SJSA1 (cell line): ENCODE measurements at places on chromosomes 13 and 19.

- no peak for DNase-seq
Measured at GRCh38 chr19:947707-948539, 22.1 kb downstream of the ARID3A start.

- peak; percentile 79 for DNase-seq
Measured at GRCh38 chr13:107373551-107373950, 805.6 kb upstream of the ARGLU1 start.

DNA sequence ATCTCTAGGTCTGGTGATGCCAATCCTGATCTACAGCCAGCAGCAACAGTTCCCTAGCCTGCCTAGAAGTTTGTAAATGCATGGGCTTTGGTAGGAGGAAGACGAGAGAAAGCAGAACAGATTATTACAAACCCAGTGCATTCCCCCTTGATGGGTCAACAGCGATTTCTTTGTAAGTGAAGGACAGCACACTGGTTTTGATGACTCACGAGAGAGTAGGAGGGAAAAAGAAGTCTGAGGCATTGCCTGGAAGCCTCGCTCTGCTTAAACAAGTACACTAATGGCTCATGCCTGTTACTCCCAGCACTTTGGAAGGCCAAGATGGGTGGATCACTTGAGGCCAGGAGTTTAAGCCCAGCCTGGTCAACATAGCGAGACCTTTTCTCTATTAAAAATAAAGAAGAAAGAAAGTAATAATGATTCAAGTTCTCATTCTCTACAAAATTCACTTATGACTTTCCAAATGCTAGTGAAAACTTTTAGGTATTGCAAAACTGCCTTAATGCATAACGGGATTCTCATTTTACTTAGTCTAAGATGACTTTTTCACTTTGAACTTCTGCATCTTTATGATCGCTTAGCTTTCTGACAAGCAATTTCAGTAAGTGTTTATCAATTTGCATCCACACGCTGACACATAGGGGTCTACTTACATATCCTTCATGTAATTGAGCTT lies 47.7 kb upstream of the USPL1 start:
- DNase-seq = peak; percentile 78

DNA sequence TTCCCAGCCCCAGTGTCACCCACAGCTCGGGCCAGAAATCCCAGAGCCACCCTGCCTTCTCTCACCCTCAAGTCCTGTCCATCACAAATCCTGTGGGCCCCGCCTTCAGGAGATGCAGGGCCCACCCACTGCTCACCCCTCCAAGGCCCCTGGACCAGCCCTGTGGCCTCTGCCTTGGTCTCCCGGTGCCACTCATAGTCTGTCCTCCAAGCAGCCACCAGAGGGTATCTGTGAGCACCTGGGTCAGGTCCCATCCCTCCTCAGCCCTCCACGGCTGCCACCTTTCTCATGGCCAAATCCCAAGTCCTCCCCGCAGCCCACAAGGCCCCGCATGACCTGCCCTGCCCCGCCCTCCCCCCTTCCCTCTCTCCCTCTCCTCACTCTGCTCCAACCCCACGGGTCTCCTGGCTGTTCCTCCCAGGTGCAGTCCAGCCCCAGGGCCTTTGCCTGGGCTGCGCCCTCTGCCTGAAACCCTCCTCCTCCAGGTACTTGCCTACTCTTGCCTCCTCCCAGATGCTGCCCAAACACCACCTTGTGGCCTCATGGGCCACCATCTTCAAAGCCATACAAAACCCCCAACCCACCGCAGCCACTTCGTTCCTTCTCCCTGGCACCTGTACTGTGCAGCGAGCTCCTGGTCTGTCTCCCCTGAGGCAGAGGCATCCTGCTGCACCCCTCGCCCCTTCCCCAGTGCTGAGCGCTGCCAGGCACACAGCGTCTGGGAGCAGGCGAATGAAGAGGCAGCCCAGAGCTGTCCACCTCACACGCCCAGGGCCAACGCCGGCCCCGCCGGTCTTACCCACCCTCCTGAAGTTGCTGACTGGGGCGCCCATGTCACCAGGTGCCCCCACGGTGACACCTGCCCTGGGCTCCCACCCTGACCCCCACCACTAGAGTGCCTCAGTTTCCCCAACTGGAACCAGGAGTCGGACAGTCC lies 13.2 kb upstream of the UQCR11 start:
- DNase-seq = no peak

- no peak for DNase-seq
Measured at GRCh38 chr19:13195678-13196077, 45.5 kb downstream of the IER2 start.

- no peak for DNase-seq
Measured at GRCh38 chr13:48842316-48842715, 133.4 kb upstream of the FNDC3A start.

DNA sequence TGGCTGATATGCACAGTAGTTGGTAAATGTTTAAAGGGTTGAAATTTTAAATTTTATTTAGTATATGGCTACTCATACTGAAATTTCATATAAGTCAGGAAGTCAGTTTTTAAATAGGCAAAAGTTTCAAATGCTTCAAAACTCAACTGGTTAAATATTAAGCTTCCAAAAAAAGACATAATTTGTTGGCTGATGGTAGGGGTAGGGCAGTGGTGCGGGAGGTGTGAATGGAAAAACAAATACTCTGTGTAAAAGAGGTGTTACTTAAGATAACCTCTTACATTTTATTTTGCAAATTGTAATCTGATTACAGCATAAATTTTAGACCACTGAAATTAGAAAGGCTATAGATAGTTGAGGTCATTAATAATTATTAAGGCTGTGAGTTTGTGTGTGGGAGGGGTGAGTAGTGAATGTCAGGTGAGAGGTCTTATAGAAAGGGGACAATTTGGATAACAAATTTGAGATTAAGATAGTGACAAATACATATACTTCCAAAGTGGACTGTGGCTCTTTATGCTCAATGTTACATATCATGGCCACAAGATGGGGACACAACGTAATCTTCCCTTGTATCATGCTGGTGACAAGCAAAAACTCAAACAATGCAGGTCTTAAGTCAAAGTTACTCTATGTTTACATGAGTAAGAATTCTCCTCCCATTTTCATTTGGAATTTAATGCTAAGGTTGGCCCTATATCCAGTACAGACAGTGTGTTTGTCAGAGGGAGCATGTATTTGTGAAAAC lies 36.6 kb upstream of the OXGR1 start:
- peak; percentile 7 for DNase-seq

DNA sequence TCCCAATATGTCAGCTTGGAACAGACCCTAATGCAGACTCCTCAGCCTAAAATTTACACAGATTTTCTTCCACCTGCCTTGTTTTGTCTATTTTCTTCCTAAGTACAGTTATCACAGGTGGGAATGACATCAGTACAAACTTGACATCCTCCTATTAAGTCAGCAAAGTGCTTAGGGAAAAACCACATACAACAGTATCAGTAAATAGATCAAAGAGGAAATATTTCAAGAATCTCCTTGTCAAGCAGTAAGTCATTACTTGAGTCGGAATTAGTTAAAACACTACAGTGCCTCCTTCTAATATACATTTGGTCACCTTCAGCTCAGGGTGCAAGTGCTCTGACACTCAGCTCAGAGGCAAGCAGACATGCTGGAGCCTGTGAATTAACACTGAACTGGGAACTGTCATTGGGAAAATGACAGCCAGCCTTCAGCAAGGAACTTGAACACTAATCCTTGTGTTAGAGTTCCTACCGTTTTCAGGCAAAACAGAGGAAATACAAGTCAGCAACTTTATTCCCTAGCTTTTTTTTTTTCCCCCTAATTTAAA lies 394.3 kb upstream of the HTR2A start:
- DNase-seq = no peak

DNA sequence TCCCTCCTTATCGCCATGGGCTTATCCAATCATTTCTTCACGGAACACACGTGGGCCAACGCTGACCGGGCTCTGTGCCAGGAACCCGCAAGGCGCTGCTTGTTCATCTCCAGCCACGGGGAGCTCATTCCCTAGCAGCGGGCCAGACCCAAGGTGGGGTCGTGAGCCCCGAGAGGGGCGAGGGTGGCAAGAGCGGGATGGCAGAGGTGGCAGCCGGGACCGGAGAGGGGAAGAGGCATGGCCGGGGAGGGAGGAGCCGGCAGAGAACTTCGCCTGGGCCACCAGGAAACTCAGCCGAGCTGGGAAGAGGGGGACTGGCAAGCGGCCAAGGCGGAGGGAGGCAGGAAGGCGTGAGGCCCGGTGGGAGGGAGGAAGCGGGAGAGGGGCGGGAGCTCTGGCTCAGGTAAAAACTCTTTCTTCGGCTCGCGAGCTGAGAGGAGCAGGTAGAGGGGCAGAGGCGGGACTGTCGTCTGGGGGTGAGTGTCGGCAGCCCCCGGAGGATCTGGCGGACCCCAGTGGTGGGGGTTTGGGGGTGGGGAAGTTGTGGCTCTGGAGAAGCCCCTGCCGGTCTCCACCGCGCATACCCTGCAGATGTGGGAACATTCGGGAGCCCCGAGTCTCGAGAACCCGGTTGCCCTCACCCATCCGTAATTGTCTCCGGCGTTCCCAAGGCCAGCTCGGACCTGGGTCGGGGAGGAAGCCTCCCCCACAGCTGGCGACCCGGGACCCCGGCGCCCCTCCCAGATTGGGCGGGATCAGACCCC lies at the start of gene B3GNT3:
Gene B3GNT3 (plus strand): TSS at position 408 of the 764 bp plus-strand sequence. CDS start 12,670 bp downstream, outside the sequence.
- no peak for DNase-seq

DNA sequence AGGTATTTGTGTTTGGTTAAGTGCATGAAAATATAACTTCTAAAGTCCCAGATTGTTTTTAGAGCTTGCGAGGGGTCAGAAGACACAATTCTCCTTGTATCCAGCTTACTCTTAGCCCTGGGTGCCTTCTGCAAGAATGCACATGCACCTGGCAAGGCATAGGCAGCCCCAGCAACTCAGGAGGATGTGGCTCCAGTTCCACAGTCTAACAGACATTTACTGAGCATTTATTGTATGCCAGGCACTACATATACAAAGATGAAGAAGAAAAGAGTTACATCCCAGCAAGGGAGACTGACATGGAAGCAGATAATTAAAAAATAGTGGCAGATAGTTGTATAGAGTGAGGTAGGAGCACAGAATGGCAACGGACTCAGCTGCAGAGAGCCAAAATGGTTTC lies 101.1 kb upstream of the FRY start:
- no peak for DNase-seq
